ENCODE measurements at places on chromosomes 5 and 9.

GRCh38 chr9:99264070-99264680, 42.1 kb downstream of the SEC61B start:
- H3K36me3 ChIP-seq: no peaks in the 10 kb centered on the region
- H3K27me3 ChIP-seq: no peaks in the 10 kb centered on the region

- no peak for DNase-seq
- no peaks in the 10 kb centered on the region for H3K4me1 ChIP-seq
- H3K27ac ChIP-seq: no peak overlapping the region
- H3K27me3 ChIP-seq: no peaks in the 10 kb centered on the region
- H3K4me3 ChIP-seq: no peak overlapping the region
Measured at GRCh38 chr5:4924577-4924976, 215.6 kb upstream of the ADAMTS16 start.

DNA sequence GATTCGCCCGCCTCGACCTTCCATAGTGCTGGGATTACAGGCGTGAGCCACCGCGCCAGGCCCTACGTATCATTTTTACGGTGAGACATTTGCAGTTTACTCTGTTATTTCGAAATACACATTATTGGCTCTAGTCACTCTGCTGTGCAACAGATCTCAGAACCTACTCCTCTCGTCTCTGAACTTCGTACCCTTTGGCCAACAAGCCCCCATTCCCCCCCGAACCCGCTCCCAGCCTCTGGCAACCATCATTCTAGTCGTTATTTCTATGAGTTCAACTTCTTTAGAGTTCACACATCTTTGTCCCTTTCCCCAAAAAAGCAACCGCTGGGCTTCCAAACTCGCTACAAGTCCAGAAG, 735 bp downstream of the PTGR1 start:
- H3K4me1 ChIP-seq: peaks cover 18% of the 10 kb centered on the region
- H3K27ac ChIP-seq: peak overlapping the region; percentile 82
- no peaks in the 10 kb centered on the region for H3K36me3 ChIP-seq
- peak; percentile 63 for DNase-seq
- no peaks in the 10 kb centered on the region for H3K27me3 ChIP-seq

- H3K36me3 ChIP-seq: no peaks in the 10 kb centered on the region
- H3K27me3 ChIP-seq: no peaks in the 10 kb centered on the region
- H3K27ac ChIP-seq: peak overlapping the region; percentile 26
- peak overlapping the region; percentile 62 for H3K4me3 ChIP-seq
Measured at GRCh38 chr5:111755942-111756381, 1.0 kb downstream of the NREP start.

GRCh38 chr9:72038408-72038807, 22.0 kb downstream of the C9orf57 start:
- no peaks in the 10 kb centered on the region for H3K36me3 ChIP-seq
- no peak overlapping the region for H3K27ac ChIP-seq
- H3K4me1 ChIP-seq: no peaks in the 10 kb centered on the region
- H3K4me3 ChIP-seq: no peak overlapping the region
- DNase-seq: no peak
- H3K27me3 ChIP-seq: no peaks in the 10 kb centered on the region

DNA sequence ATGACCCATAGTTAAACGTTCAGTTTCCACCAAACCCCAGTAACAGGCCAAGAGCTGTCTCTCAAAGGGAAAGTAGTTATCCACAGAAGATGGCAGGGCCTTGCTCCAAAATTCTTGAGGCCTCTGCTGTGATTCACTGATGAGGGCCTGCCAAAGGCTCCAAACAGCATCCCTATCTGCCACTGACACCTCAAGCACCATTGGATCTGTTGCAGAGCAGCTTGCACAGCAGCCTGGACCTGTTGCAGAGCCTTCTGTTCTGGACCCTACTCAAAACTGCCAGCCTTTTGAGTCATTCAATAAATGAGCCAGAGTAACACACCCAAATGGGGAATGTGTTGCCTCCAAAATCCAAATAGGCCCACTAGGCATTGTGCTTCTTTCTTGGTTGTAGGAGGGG, 741.5 kb upstream of the RGMB start:
- H3K36me3 ChIP-seq: no peaks in the 10 kb centered on the region
- H3K27me3 ChIP-seq: no peaks in the 10 kb centered on the region
- no peak overlapping the region for H3K27ac ChIP-seq

DNA sequence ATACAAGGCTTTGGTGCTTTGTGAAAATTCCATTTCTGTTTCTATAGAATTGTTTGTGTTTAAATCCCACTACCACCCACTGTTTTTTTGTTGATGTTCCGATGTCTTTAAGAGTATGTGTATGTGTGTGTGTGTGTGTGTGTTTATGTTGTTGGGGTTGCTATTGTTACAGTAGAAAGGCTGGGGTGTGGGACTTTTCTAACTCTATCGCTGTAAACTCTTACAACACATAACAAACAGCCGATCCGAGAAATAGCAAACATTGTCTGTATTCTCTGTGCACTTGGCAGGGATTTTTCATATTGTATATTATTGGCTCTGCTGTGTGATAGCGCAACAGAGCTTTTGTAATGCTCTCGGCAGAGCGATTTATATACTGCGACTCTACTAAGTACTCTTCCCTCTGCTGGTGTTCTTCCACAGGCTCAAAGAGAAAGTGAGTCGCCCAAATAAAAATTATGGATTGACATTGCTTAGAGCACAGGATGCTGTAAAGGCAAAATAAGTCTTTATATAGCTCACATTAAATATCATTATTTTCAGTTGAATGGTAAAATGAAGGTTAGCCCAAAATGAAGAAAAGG, 492.2 kb upstream of the ARRDC3 start:
- no peaks in the 10 kb centered on the region for H3K27me3 ChIP-seq
- no peaks in the 10 kb centered on the region for H3K36me3 ChIP-seq
- no peak overlapping the region for H3K4me3 ChIP-seq
- H3K27ac ChIP-seq: no peak overlapping the region

DNA sequence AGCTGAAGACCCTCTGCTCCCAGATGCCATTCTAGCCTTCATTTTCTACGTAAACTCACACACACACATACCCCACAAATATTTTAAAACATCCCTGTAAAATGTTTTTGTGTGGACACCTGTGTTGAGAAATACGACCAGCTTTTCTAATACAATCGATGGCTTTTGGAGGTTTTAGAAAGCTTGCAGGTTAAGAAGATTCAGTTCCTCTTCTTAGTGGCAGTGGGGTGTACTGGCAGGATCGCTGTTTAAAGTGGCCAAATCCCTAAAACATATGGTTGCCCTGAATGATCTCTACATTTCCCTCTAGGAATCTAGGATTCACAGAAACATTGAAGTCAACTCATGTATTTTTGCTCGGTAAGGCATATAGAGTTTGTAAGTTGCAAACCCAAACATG, 236.3 kb downstream of the NSG2 start:
- no peak for DNase-seq
- no peaks in the 10 kb centered on the region for H3K36me3 ChIP-seq
- H3K27ac ChIP-seq: no peak overlapping the region
- H3K4me1 ChIP-seq: no peaks in the 10 kb centered on the region
- H3K4me3 ChIP-seq: no peak overlapping the region

DNA sequence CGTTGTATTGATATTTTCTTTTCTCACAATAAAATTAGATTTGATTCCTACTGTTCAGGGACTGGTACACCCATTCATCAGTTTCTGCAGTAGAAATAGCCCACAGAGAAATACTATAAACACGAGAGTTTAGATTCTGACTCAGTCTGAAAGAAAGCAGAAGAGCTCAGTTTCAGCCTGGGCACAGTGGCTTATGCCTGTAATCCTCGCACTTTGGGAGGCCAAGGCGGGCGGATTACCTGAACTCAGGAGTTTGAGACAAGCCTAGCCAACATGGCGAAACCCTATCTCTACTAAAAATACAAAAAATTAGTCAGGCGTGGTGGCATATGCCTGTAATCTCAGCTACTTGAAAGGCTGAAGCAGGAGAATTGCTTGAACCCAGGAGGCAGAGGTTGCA, 8.6 kb downstream of the ITK start:
- no peaks in the 10 kb centered on the region for H3K4me1 ChIP-seq
- H3K27me3 ChIP-seq: no peaks in the 10 kb centered on the region
- no peak overlapping the region for H3K4me3 ChIP-seq
- no peak for DNase-seq
- no peak overlapping the region for H3K27ac ChIP-seq

GRCh38 chr9:119801311-119801710, 432.1 kb upstream of the BRINP1 start:
- H3K27ac ChIP-seq: peak overlapping the region; percentile 43
- H3K4me1 ChIP-seq: no peaks in the 10 kb centered on the region
- H3K36me3 ChIP-seq: no peaks in the 10 kb centered on the region
- H3K4me3 ChIP-seq: no peak overlapping the region

GRCh38 chr9:101269591-101270283, 115.1 kb downstream of the BAAT start:
- DNase-seq: no peak
- H3K4me1 ChIP-seq: no peaks in the 10 kb centered on the region
- H3K27me3 ChIP-seq: no peaks in the 10 kb centered on the region
- H3K36me3 ChIP-seq: no peaks in the 10 kb centered on the region
- no peak overlapping the region for H3K27ac ChIP-seq

DNA sequence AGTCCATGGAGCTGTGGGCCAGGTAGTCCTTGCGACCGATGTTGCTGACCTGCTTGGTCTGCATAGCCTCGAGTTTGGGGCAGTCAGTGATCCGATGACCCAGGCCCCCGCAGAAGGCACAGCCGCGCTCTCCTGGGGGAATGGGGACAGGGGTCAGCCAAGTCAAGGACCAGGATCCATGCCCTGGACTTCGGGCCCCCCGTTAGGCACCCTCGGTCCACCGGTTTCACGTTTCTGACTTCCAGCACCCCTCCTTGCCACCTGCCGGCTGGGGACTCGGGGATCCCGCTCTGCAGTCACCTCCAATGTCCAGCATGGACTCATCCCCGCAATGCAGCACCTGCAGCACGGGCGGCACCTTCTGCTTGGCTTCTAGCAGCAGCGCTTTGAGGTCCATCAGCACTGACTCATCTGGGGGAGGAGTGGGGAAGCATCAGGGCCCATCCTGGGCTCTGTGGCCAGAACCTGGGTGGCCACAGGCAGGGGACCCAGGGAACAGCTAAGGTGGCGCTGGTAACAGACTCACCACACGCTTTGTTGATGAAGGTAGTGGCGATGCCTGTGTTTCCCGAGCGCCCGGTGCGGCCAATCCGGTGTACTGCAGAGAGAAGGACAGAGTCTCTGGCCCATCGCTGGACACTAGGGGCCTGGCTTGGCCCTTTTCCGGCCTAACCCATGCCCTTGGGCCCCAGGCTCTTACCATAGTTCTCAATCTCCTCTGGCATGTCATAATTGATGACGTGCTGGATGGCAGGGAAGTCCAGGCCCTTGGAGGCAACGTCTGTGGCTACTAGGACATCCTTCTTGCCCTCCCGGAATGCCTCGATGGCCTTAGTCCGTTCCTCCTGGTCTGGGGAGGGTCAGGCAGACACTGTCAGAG, 2.4 kb upstream of the DOK3 start:
- H3K27ac ChIP-seq: no peak overlapping the region
- DNase-seq: no peak
- H3K27me3 ChIP-seq: no peaks in the 10 kb centered on the region
- H3K4me1 ChIP-seq: no peaks in the 10 kb centered on the region

DNA sequence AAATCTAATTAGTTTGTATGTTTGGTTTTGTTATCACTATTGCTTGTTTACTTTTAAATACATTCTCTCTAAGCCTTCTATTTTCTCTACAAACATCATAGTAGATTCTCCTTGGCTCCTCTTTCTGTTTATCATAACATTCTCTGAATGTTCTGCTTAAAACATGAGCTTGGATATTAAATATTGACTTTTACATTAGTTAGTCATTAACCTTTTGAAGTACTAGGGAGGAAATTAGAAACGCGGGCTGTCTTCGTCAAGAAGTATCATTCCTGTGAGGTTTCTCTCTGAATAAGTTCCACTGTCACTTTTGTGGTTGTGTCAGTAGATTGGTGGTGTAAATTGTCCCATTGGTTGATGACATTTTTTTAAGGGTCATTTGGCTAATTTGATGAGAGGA, 821.5 kb downstream of the EFNA5 start:
- no peaks in the 10 kb centered on the region for H3K36me3 ChIP-seq
- no peak overlapping the region for H3K27ac ChIP-seq
- no peak for DNase-seq
- no peak overlapping the region for H3K4me3 ChIP-seq

DNA sequence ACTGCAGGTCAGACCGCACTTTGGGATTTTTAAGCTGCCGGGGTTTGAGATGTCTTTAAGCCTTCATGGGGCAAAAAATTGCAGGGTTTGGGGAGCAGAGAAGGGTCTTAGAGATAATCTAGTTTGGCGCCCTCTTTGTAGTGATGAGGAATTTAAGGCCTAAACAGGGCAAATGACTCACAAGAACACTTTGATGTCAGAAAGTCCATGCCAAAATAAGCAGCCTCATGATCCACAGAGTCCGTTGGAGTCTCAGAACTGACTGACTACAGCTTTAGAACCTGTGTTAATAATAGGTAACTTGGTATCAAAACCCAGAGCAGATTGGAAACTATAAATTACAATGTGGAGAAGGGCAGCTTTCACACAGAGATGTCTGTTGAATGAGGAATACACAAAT, 35.9 kb upstream of the PTGS1 start:
- H3K4me1 ChIP-seq: peaks cover 15% of the 10 kb centered on the region
- H3K36me3 ChIP-seq: no peaks in the 10 kb centered on the region
- no peak overlapping the region for H3K27ac ChIP-seq
- no peak for DNase-seq

DNA sequence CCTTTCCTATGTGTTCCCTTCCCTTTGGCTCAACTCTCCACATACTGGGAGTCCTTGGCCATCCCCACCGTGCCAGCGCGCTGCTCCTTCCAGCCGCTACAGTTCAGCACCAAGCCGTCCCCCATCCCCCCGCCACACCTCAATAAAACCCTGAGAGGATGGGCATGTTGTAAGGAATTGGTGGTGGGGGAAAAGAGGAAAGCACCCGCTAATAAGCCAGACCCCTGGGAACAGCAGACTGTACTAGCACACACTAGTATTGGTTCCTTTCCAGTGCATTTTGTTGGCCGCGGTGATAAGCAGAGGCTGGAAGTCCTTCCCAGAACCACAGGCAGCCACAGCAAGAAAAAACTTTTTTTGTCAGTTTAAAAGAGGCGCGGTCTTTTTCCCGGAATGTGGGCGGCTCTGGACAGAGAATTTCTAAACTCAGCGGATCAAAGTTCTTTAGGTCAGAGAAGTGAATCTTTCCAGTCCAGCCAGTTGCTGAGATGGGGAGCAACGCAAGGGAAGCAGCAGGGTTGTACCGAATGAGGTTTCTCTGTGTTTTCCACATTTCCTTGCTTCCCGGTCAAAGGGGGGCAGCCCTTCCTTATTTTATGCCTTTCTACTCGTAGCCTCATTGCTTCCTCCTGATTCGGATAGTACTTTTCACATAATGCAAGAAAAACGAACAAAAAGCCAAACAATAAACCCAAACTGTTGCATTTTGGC, 2.1 kb downstream of the CHSY3 start:
- peaks cover 3% of the 10 kb centered on the region for H3K36me3 ChIP-seq
- H3K4me1 ChIP-seq: no peaks in the 10 kb centered on the region
- no peak for DNase-seq
- H3K27me3 ChIP-seq: no peaks in the 10 kb centered on the region

DNA sequence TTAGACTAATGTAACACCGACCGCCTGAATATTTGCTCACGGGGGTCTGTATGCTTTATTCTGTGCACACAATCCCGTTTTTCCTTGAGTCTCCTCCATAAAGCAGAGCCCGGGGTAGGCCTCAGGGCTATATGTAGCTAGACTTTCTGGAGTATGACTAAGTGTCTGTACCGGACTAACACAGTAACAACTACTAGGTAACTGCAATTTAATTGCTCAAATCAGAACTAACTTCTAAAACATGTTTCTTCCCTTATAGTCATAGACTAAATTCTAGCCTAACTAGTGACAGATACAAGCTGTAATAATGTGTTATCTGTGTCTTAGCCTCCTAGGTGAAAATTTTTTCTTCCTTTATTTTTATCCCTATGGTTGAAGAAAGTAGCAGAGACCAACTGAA, 2.1 kb downstream of the REEP5 start:
- peaks cover 16% of the 10 kb centered on the region for H3K36me3 ChIP-seq
- DNase-seq: no peak
- no peaks in the 10 kb centered on the region for H3K27me3 ChIP-seq
- no peak overlapping the region for H3K4me3 ChIP-seq
- no peak overlapping the region for H3K27ac ChIP-seq
